ENCODE measurements at places on chromosomes 5 and 9. TPM values are rescaled to one million over a fixed set of nuclear protein-coding genes. Genes with fewer than 3 reads are reported as not detected.

TXNDC8 gene
- not detected for total RNA-seq

- no peak for DNase-seq
These were observed 26.6 kb upstream of the SLC46A2 start for GRCh38 chr9:112917047-112917986.

GRCh38 chr5:39189292-39189955, 29.9 kb downstream of the FYB1 start:
- DNase-seq = no peak

- no peak for DNase-seq
These were observed 249.0 kb downstream of the MLLT3 start for GRCh38 chr9:20373263-20373662.

- DNase-seq = no peak
These were observed 34.1 kb downstream of the SLC6A3 start for GRCh38 chr5:1411099-1411498.

- no peak for DNase-seq
These were observed 105.9 kb upstream of the DAP start for GRCh38 chr5:10866913-10867312.

- DNase-seq = no peak
These were observed 36.5 kb downstream of the ADAMTS2 start for GRCh38 chr5:179308563-179309382.

DNA sequence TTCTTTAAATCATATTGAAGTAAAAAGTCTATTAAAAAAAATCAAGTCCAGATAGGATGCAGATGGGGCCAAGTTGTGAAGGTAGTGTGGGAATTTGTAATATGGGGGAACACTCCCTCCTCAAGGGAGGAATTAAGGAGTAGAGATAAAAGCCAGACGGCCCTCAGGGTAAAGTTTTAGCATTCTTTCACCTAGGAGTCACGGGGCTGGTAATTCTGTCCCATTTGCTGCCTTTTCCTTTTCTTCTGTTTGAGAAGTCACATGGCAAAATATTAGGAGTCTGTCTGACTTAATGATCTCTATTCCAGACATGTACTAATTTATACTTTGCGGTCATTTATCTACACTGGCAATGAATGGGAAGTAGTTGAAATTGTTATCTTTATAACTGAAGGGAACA, 61.9 kb downstream of the SNX24 start:
- no peak for DNase-seq

DNA sequence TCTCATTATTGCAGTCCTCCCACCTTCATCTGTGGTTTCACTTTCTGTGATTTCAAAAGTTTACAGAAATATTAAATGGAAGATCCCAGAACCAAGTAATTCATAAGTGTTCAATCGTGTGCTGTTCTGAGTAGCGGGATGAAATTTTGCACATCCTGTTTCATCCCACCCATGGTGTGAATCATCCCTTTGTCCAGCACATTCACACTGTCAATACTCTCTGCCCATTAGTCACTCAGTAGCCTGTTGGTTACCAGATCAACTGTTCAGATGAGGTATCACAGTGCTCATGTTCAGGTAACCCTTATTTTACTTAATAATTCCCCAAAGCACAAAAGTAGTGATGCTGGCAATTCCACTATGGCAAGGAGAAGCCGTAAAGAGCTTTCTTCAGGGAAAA, 26.8 kb downstream of the FAM81B start:
- DNase-seq = no peak
